ENCODE measurements at places on chromosomes 4 and X. TPM values are rescaled to one million over a fixed set of nuclear protein-coding genes. Genes with fewer than 3 reads are reported as not detected.

The ART3 gene
- total RNA-seq: not detected

The ADGRG2 gene
- total RNA-seq: 11.0 TPM

The PNMA3 gene
- total RNA-seq: 0.09 TPM

The NPY2R gene
- total RNA-seq: not detected

The PYURF gene
- total RNA-seq: 81.2 TPM

The BEND2 gene
- total RNA-seq: not detected

The MAGEA9B gene
- total RNA-seq: not detected
